Activated gamma-delta T cell treated with anti-CD3 and anti-CD28 coated beads, Interleukin-2, amount 50 U/mL, for 16 hours (primary cell): ENCODE measurements at places on chromosomes 7 and 10.

GRCh38 chr7:157299317-157299612 lies 37.5 kb upstream of the DNAJB6 start:
- no peak for DNase-seq

DNA sequence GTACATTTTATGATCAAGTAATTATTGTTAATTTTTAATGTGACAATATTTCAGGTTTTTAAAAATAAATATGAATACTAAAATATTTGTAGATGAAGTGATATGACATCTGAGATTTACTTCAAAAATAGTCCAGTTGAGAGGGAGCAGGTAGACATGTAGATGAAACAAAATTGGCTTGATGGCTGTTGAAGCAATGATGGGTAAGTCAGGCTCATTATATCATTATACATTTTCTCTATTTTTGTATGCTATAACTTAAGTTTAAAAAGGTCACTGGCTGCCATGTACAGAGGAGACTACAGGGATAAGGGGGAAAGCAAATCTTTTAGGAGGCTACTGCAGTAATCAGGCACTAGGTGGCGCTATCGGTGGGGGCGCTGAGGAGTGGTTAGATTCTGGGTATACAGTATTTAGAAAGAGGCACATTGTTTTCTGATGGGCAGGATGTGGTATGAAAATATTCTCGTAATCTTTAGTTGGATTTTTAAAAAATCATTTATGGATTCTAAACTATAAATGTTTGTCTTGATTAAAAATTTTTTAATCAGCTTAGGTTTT lies 189.8 kb upstream of the IMMP2L start:
- DNase-seq, result peak; percentile 14

DNA sequence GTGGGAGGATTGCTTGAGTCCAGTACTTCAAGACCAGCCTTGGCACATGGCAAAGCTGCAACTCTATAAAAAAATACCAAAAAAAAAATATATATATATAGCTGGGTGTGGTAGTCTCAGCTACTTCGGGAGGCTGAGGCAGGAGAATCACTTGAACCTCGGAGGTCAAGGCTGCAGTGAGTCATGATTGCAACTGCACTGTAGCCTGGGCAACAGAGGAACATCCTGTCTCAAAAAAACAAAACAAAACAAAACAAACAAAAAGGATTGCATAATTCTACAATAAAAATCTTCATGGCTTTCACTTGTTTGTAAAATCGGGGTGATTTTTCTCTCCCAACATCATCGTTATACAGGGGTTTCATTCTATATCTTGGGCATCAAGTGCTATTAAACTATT lies 35.1 kb downstream of the GUSB start:
- no peak for DNase-seq

- DNase-seq, result no peak
Observed at GRCh38 chr7:106423821-106424475, 139.2 kb upstream of the NAMPT start.

DNA sequence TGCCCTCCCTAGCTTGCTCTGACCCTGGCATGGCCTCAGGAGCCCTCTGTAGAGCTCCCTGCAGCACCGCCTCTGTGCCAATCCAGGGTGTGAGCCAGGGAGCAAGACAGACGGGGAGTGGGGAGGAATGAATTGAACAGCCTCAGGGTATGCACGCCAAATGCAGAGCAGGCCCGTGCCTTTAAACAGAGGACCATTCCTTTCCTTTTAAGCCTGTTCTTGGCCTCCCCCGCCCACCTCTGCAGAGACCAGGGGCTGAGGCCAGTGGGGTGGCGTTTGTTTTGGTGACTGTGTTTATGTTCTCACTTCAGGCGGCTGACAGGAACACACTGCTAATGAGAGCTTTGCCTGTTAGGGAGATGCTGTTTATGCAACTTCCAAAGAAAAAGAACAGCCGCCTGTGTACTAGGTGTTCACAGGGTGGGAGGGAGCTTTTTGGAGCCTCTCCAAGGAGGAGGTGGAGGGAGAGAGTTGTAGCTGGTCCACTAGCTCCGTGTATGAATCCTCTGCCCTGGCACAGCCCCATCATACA lies 528.1 kb upstream of the DPP6 start:
- DNase-seq, result no peak

GRCh38 chr7:84204655-84205054 lies 10.1 kb upstream of the SEMA3A start:
- DNase-seq, result no peak

GRCh38 chr7:102468478-102469350 lies 3.9 kb downstream of the LRWD1 start:
- no peak for DNase-seq

- DNase-seq, result no peak
Observed at GRCh38 chr7:1284743-1285458, 52.2 kb downstream of the UNCX start.

GRCh38 chr7:44132039-44132438 lies 8.7 kb upstream of the POLD2 start:
- DNase-seq, result no peak

DNA sequence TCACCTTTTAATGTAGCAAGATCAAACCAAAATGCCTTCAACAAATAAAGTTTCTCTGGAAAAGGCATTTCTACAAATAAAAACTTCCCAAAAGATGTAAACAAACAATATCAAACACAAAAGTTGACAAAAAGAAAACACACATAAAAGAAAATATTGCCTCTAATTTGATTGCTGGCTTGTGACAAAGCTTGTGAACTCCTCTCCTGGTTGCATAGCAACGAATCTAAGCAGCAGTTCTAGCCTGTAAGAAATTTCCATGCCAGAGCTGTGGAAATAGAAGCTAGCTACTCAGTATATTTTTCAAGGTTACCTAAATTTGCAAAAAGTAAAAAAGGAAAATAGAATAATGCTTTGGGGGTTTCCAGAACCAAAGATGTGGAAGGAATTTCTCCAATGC lies 173.9 kb upstream of the CDK1 start:
- no peak for DNase-seq

GRCh38 chr7:158362001-158362400 lies 225.6 kb downstream of the PTPRN2 start:
- no peak for DNase-seq

- DNase-seq, result no peak
Observed at GRCh38 chr7:155198196-155198892, 99.3 kb upstream of the INSIG1 start.

DNA sequence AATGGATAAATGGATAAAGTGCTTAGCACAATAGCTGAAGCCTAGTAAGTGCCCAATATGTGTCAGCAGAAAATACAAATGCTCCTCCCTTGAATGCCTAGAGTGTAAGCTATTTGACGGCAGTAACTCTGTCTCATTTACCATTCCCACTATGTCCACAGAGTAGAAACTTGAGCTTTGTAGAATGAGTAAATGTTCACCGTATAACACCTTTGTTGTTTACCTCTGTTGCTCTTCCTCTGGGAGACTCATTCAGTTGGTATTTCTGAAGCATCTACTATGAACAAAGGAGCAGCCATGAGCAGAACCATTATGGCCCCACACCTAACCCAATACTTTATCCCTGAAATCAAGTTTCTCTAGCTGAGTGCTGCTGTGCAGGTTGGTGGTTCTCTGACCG lies 8.4 kb upstream of the SLC16A12 start:
- DNase-seq, result no peak

DNA sequence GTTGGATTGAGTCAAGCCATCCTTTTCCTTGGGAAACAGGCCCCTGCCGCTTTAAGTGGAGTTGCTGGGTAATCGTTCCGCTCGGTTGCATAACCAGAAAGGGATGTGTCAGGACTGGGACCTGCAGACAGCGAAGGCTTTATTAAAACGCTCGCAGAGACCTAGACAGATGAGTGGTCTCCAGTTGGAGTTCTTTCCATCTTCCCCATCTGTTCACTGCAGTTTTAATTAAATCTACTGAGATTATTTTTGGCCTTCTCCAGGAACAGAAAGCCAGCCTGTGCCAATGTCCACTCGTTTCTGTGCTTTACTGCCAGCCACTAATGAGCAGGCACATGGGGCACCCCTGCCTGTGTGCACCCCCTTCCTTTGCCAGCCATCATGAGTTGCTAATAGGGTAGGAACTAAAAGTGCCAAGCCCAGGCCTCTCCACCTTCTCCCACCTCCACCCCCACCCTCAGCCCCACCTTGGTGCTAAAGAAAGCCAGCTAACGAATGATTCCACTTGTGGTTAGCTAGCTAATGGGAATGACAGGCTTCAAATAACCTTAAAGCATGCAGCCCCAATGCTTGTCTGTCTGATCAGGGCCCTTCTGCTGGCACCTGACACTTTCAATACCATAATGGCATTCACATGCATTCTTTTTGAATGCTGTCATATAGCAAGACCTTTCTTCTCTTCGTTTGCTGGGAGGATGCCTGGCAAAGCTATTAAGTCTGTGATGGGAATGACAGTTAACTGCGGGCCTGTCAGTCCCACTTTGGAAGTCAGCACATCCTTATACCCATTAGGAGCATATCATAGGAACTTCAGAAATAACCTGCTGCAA lies 556.8 kb upstream of the GALNT17 start:
- DNase-seq, result no peak

- no peak for DNase-seq
Observed at GRCh38 chr7:124635416-124635815, 130.2 kb downstream of the GPR37 start.

- no peak for DNase-seq
Observed at GRCh38 chr10:61325223-61325960, 127.8 kb downstream of the TMEM26 start.

GRCh38 chr7:81684514-81685269 lies 85.2 kb downstream of the HGF start:
- DNase-seq, result no peak

- no peak for DNase-seq
Observed at GRCh38 chr10:121110369-121110768, 259.2 kb downstream of the WDR11 start.
